Right kidney (tissue), 9 donors: ENCODE measurements at places on chromosomes 12 and 14.

DNA sequence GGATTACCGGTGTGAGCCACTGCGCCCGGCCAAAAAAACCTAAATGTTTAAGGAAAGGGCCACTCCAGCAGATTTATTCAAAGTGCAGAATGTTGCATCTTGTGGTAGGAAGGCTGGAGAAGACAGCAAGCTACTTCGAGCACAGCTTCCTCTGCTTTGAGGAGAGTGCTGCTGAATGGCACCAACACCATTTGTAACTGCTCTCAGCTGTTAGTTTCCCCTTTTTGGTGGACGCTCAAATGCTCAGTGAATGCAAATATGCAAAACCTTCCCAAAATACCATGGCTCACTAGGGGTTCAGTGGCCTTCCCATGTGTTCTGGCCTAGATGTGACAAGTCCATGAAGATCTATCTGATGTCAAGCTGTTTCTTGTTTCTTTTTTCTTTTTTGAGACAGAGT lies 2.9 kb upstream of the TDRD9 start:
- DNase-seq: no peak

DNA sequence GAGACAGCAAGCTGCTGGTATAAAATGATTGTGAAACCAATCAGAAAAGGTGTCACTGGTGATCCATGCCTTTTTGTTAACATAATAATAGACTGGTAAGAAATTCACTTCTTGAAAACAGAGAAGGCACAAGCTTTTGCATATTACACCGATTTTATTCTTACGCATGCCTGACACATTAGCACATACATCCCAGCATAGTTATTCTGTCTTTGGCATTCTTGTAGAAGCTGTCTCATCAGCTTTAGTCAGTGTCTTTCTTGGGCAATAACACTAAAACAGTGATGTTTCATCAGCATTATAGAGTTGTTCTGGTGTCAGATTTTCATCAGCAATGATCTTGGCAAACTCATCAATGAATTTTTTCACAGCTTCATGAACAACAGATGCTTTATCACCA lies 283.4 kb upstream of the TMTC1 start:
- no peak for DNase-seq

DNA sequence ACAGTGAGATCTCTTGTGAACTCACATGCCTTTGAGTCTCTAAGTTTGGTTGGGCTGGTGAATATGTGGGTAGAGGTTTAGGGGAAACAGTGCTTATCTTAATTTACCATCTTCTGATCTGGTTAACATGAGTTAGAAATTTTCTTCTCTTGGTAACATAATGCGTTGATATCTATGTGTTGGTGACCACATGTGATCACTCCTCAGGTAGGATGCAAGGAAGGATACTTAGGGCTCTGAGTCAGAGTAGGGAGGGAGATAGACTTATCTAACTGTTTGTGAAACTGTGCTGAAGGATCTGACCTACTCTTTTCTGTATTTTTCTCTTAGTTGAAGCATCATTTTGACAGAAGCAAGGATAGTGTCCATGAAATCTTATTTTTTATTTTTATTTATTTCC lies 23.1 kb downstream of the FAM234B start:
- DNase-seq: no peak

GRCh38 chr12:12216349-12217017 lies 50.4 kb downstream of the LRP6 start:
- no peak for DNase-seq
